ENCODE measurements at places on chromosomes 16 and 17.

- peak; percentile 79 for DNase-seq
Observed at GRCh38 chr17:63961355-63962212, 11.1 kb downstream of the SCN4A start.

- DNase-seq, result peak; percentile 6
Observed at GRCh38 chr17:57606111-57606875, 138.8 kb downstream of the CCDC182 start.

DNA sequence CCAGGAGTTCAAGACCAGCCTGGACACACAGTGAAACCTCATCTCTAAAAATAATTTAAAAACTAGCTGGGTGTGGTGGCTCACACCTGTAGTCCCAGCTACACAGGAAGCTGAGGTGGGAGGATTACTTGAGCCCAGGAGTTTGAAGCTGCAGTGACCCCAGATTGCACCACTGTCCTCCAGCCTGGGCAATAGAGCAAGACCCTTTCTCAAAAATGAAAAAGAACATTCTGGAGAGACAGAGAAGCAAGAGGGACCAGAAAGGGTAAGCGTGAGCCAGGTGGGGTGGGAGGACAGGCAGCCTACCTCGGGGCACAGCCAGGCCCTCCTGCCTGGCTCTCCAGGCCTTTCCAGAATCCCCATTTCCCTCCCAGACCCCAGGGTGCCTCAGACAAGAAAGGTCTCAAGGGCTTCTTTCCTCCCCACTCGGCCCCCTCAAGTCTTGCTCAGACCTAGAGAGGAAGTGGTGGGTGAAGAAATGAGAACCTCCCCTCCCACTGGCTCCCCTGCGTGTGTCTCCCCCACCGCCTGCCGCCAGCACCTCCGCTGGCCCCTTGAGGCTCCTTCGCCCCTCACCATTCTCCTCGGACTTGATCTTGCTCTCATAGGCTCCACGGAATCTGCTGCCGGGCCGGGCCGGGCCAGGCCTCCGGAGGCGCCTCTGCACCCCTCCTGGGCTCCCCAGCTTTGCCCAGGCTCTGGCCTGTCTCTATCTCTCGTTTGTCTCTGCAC, 503 bp downstream of the C16orf54 start:
- no peak for DNase-seq

DNA sequence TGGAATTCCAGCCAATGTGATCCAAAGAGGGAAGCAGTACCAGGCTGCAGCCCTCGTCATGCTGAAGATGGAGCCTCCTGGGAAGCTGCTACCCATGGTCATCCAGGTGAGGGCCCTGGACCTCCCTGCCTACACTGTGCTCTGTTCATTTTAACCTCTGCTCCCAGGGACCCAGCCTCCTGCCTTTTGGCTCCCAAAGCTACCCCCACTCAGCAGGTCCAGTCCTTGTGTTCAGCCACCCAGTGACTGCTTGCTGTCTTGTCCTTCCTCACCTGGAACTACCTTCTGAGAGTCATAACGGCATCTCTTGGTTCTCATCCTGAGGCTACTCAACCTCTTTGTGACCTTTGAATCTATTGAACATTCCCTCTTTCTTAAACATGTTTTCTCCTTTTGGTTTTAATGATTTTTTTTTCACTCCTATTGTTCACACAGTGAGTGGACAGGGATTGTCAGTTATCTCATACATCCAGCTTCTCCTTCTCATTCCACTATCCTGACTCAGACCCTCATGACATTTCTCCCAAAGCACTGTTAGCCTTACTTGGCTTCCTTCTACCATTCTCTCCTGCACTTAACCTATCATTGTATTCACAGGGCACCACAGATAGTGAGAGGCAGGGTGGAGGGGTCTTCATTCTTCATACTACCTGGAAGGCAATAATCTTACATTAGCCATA, 53.3 kb downstream of the GOSR1 start:
- DNase-seq, result no peak

DNA sequence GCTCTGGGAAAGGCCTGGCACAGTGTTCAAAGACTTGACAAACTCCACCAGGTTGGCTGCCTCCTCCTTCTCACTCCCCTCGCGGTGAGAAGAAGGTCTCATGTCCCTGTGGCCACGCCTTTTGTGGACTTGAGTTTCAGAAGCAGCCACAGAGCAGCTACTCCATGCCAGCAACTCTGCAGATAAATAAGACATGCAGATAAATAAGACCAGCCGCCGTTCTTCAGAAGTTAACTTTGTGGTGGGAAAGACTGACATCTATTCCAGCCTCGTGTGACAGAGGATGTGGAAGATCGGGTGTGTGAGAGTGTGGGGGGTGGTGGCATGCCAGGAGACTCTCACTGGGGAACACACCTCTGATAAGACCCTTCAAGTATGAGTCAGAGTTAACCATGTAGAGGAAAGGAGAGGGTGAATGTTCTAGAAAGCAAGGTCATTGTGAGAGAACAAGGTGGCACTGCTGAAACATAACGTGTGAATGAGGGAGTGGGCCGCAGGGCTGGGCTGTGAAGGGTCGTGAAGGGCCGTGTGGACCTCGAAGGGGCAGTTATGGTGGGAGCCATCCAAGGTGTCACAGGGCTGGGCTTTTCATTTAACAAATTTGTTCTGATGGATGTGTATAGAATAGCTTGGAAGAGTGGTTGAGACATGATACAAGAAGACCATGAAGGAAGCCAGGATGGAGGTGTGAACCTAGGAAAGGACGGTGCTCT, 830 bp downstream of the SPACA3 start:
- DNase-seq, result no peak

GRCh38 chr17:75695830-75696271, 25.4 kb upstream of the ITGB4 start:
- peak; percentile 79 for DNase-seq

DNA sequence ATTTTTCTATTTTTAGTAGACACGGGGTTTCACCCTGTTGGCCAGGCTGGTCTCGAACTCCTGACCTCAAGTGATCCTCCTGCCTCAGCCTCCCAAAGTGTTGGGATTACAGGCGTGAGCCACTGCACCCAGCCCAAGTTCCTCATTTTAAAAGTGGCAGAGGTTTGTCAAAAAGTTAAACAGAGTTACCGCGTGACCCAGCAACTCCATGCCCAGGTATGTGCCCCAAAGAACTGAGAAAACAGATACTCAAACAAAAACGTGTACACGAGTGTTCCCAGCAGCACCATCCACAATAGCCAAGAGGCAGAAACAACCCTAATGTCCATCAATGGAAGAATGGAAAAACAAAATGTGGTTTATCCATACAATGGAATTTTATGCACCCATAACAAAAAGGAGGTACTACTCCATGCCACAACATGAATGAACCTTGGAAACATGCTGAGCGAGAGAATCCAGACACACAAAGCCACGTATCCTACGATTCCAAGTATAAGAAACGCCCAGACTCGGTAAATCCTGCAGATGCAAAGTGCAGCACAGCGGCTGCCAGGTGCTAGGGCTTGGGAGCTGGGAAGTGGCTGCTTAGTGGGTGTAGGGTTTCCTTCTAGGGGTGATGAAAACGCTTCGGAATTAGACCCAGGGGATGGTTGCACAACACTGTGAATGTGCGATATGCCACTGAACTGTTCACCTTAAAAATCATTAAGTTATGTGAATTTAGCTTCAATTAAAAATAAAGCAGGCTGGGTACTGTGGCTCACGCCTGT, 24.8 kb downstream of the ADCY9 start:
- no peak for DNase-seq

DNA sequence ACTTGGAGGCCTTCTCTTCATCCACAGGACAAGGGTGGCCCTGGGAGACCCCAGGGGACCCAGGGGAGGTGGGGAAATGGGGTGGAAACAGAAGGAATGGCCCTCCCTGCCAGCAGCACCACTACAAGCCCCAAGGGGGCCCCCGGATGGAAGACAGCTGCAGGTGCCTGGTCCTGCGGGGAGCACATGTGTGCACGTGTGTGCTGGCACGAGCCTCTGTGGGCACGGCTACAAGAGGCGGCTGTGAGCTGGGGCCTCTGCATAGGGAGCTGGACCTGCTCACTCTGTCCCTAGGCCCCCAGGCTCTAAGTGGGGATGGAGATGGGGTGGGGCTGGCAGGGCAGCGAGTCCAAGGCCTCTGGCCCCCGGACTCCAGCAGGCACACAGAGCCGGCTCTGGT, 13.2 kb upstream of the AATK start:
- no peak for DNase-seq

DNA sequence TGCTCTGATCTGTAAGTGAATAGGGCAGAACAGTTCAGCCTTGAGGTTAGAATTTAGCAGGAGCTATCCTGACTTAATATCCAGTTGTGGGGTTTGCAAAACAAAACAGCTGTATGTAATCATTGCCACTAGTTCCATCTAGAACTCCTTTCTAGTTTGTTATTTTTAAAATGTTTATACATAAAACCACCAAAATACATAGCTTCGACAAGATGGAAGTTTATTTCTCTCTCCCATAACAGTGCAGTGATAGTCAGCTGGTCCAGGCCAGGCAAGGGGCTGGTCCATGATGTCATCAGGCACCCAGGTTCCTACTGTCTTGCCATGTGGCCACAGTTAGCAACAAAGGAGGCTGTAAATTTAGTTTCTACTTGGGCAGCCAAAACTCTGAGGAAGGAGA, 10.5 kb upstream of the PLK1 start:
- no peak for DNase-seq

- no peak for DNase-seq
Observed at GRCh38 chr17:43689814-43690213, 28.1 kb upstream of the MEOX1 start.

Measured in femur (tissue), 1 donor.